ENCODE measurements at places on chromosomes 12 and 14. TPM values are rescaled to one million over a fixed set of nuclear protein-coding genes. Genes with fewer than 3 reads are reported as not detected.

The TMBIM4 gene
- 236 TPM for polyA plus RNA-seq

The LGMN gene
- 115 TPM for polyA plus RNA-seq

DNA sequence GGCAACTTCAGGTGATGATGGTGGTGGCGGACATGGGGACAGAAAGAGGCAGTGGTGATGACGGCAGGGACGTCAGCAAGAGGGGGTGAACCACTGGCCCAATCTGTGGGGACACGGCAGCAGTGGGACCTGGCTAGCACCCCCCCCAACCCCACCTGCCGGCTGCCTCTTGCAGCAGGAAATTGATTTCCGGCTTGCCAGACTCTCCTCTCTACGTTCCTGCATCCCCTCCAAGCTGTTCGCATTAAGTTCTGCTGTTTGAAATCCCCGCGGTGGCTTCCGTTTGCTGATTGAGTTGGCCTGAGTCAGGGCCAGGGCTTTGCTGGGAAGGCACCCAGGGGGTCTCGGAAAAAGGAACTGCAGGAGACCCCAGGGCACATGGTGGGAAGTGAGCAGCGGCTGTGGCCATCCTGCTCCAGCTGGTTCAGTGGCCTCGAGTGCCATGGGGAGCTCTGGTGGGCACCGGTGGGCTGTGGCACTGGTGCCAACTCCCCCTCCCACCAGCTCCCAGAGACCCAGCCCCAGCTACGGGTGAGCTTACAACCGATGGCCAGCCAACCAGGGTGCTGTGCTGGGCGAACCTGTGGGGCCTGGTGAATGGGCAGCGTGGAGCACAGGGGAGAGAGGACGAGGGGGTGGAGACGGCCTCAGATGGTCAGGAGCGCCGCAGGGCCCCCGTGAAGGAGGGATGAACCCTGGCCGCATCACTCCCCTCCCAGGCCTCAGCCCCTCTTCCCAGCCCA lies 14.6 kb upstream of the NUDT14 start:
- peak; percentile 59 for DNase-seq

DNA sequence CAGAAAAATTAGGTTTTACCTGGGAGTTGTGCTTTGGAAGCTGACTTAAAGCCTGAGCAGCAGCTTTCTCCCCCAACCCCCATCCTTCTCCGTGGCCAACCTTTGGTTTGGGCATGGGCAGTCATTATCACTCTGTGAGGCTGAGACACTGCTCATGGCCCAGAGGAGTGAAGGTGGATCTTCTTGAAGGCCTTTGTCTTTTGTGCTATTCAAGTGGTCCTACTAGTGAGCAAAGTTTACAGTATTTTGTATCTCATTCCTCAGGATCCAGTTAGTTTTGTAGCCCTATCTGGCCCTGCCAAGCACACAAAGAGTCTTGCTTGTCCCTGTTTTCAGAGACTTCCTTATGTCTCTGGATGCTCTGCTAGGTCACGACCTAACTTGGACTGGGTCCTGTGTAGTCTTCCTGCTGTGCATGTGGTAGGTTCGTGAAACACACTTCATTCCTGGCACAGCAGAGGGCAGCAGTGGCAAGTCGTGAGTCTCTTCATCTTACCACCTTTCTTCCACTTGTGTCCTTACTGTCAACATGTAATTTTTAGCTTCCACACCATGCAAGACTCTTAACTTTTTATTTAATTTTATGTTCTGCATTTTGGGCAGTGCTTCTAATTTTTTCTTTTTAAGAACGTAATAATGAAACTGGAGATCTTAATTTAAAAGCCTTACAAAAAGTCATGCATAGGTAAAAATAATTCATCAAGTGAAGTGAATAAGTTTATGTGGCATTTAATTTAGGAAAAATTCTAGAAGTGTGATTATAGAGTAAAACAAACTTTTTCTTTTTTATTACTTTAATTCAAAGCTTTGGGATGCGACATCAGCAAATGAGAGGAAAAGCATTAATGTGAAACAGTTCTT lies 53.7 kb downstream of the APAF1 start:
- peak; percentile 77 for DNase-seq

DNA sequence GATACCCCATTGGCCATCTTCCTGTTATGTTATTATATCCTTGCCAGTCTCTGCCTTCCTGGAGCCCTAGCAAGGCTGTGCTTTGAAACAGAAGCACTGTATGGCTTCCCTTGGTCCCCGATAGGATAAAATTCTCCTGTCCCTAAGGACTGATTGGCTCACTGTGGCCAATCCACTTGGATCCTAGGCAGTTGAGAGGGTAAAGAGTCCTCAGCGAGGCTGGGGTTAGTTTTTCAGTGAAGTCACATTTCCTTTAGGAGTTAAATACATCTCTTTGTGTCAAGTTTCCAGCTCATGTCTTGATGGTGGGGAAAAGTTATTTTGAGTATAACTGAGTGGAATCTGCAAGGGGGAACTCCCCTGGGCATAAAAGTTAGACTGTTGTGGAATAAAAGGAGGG lies 7.3 kb downstream of the AACS start:
- DNase-seq = no peak

DNA sequence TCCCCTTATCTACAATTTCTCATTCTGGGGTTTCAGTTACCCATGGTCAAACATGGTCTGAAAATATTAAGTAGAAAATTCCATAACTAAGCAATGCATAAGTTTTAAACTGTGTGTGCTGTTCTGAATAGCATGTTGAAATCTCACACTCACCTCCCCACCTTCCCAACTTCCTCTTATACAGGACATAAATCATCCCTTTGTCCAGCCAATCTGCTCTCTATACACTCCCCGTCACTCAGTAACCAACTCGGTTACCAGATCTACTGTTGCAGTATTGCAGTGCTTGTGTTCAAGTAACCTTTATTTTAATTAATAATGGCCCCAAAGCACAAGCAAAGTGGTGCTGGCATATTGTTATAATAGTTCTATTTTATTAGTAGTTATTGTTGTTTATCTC lies 420.5 kb downstream of the GXYLT1 start:
- DNase-seq = no peak

GRCh38 chr12:69064734-69065443 lies 131.9 kb upstream of the CPM start:
- DNase-seq = no peak

DNA sequence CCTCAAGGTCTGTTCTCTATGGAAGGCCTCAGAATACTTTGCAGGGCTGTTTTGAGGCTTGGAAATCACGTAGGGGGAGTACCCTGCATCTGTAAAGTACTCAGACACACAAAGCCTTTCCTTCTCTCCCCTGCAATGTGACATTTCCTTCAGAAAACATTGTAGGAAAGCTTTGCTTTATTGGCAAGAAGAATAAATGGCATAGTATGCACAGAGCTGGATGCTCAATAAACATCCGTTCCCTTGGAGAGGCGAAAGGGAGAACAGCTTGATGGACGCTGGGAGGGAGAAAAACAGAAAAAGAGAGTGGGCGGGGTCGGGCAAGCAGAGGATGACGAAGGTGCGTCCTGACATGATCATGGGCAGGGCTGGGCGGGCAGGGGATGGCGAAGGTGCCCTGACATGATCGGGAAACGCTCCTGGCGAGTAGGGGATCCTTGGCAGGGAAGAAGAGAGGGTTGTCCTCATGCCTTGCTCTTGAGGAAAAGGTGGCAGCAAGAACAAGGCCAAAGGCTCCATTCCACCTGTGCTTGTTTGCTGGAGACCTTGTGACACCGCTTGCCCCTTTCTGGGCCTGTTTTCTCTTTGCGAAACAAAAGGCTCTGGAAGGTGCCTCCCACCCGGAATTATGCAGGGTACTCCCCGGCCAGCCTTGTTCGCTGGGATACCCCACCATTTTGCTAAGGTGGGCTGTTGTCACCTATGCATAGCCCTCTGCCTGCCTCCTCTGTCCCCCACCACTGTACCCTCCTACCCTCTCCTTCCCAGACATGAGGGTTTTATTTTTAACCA lies 21.1 kb downstream of the IRF2BPL start:
- no peak for DNase-seq

Data from lung (tissue), 17 donors.